ENCODE measurements at places on chromosomes 6 and 20.

GRCh38 chr6:107636486-107636885, 146.6 kb downstream of the SOBP start:
- DNase-seq: no peak

DNA sequence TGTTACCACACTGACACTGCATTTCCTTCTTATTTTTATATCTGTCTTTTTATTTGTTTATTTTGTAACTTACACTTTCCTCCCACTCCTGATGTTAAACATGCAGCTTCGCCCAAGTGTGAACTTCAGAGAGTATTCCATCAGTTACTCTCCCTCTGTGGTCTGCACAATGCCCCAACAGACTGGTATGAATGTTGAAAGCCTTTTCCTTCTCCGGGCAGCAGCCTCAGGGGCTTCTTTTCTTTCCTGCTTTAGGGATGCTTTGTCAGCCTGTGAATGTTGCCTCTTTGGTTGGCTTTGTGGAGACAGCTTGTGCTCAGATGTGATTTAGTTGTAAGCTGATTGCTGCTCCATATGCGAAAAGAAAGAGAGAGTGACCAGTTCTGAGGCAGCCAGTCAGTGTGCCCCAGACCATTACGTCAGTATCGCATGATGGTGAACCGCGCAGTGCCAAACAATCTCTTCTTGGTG, 44.0 kb downstream of the SMPDL3A start:
- no peak for DNase-seq

DNA sequence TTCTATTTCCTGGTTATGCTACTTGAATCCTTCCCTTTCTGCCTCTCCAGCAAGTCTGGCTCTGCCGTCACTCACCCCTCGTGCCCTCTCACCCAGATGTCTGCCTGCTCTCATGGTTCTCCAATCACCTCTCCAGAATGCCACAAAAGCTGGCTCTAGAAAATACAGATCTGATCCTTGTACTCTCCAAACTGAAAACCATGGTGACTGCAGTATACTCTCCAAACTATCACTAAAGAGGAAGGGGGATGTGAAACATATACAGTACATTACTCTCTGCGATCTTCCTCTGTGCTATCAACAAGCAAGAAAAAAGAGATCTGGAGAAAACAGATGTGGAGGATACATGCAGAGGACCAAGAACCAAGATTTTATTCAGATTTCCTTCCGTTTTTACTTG, 91.1 kb downstream of the ATXN1 start:
- no peak for DNase-seq

DNA sequence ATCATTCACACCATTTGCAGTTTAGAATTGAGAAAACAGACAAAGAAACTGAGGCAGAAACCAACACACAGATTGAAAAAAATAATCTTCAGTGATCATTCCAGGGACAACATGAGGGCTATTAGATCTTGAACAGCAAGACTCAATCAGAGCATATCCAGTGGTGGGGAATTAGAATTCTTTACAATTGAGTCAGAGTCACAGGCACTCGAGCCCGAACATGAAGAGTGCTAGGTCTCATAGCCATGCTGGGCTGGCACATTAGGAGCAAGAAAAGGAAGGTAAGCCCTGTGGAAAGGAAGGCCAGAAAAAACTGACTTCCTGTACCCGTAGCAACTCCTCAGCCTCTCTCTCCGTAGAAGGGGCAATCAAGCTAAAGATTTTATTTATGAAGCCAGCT, 419.9 kb downstream of the HAO1 start:
- no peak for DNase-seq

DNA sequence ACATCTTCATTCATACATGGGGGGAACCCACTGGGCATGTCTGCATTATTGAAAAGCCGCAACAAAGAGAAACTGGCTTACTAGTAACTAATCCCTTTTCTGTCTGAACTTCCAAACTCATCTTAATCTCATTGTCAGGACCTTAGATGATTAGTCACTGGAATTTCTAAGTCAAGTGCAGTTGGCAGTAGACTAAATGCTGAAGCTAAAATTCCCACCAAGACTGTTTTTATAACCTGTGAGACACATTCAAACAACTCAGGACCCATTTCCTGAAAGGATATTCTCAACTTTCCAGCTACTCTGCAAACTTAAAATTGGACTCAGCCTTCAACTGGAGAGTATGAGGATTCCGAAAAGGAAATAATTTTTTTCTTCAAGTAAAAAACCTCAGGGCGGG, 94.8 kb upstream of the SCAF8 start:
- DNase-seq: no peak

All from endothelial cell (in vitro differentiated cells).